ENCODE measurements at places on chromosomes 7 and 10.

DNA sequence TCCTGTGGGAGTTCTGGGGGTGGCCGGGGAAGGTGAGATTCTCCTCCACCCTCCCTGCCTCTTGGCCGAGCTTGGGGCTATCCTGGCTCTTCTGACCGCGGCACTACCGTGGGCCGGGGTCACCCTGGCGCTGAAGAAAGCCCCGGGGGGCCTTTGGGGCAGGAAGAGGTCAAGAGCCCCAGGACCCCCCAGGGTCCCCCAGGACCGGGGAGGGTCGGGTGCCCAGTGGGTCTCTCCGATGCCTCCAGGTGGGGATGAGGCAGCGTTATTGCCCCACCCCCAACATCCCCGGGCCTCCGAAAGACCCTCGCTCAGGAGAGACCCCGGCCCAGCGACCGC is 439 bp upstream of the KNDC1 start:
- DNase-seq, result no peak

GRCh38 chr7:48806731-48807130 is 117.6 kb upstream of the CDC14C start:
- DNase-seq, result no peak

DNA sequence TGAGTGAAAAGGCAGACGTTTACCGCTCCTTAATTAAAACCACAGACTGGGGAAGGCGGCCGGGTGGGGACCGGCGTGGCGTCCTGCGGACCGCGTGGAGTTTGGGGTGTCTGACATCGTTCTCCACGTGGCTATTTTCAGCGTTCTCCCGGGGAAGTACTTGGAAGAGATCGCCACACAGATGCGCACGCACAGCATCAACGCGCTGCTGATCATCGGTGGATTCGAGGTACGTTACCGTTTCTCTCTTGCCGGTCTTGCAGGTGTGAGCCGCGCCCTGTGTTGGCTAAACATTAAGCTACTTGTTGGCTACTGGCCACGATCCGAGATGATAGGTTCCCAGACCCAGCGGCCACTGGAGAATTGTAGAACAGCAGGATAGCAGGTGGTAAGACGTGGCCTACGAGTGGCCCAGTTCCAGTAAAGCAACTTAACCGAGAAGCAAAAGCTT is 51.3 kb downstream of the PFKP start:
- DNase-seq, result no peak

GRCh38 chr7:154837622-154838021 is 165.3 kb downstream of the PAXIP1 start:
- DNase-seq, result no peak

- no peak for DNase-seq
Measured at GRCh38 chr10:72424561-72424960, 69.8 kb upstream of the DNAJB12 start.

DNA sequence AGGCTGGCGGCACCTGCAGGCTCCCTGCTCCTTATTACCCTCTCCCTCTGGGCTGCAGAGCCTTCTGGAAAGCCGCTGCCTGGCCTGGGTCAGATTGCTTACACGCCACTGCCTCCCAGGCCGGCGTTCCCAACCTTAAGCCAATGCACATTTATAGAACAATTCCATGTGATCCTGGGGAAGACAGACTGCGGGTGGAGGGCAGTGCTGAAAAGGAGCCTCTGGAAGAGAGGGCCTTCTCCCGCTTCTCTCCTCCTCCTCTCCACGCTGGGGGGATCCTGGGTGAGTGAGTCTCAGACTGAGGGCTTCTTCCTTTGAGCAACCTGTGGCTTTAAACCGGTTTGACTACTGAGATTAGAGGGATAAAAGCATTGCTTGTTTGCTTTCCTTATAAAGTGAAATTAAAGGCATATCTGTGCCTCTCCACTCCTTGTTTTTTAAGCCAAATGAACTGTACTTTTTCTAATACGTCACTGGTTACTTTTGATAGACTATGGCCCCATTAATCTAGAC is 5.5 kb downstream of the TACC2 start:
- no peak for DNase-seq

GRCh38 chr7:129266181-129266580 is 41.4 kb downstream of the AHCYL2 start:
- no peak for DNase-seq

GRCh38 chr7:3482147-3482921 is 181.3 kb downstream of the SDK1 start:
- DNase-seq, result no peak

DNA sequence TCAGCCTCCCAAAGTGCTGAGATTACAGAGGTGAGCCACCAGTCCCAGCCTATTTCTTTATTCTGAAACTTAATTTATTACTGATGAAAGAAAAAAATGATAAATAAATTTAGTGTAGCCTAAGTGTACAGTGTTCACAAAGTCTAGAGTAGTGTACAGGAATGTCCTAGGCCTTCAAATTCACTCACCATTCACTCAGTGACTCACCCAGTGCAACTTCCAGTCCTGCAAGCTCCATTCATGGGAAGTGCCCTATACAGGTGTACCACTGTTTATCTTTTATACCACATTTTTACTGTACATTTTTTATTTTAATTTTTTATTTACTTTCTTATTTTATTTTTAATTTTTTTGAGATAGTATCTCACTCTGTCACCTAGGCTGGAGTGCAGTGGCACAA is 12.2 kb downstream of the MRLN start:
- DNase-seq, result no peak

GRCh38 chr10:101001659-101002035 is 2.0 kb downstream of the LZTS2 start:
- DNase-seq, result no peak

DNA sequence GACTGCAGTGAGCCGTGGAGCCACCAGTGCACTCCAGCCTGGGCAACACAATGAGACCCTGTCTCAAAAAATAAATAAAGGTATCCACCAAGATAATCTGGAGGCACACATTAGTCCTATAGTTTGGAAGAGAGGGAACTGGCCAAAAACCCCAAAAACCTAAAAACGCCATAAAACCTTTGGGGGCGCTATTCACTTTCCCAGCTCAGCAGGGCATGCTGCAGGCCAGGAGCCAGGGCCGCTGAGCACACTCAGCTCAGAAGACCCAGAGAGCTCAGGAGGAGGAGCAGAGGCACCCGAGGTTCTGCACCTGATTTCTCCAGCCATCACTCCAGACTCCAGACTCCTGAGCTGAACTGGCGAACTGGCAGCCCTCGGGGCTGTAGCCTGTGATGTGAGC is 167.2 kb upstream of the IMMP2L start:
- DNase-seq, result no peak

DNA sequence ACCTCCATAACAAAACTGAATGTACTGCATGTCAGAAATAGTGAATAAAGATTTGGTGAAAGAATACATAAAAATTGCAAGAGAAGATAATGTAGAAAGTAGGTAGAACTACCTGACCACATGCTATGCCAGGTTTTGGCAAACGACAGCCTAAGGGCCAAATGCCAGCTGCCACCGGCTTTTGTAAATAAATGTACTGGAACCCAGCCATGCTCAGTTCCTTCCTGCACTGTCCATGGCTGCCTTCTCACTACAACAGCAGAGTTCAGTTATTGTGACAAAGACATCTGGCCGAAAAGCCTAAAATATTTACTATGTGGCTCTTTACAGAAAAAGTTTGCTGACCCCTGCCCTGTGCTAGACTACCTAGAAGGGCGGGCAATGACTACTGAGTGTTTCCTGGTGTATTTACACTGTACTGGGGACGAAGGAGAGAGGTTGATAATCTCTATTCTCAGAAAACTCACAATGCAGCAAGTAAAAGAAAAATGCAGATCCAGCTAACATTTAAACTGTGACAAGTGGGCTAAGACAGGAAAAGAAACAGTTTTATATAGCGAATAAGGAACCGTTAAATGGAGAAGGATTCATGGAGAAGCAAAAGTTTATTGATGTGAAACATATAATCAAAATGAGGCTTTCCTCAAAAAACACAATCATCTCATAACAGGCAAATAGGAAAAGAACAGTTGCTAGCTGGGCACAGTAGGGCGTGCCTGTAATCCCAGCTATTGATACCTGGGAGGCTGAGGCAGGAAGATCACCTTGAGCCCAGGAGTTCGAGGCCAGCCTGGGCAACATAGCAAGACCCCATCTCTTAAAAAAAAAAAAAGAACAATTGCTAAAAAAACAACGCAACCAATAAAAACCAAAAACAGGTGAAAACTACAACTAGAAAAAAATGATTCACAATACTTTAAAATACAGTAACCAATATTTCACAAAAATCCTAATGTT is 13.7 kb downstream of the KIN start:
- no peak for DNase-seq

- no peak for DNase-seq
Measured at GRCh38 chr7:114671563-114672123, 250.3 kb upstream of the MDFIC start.

DNA sequence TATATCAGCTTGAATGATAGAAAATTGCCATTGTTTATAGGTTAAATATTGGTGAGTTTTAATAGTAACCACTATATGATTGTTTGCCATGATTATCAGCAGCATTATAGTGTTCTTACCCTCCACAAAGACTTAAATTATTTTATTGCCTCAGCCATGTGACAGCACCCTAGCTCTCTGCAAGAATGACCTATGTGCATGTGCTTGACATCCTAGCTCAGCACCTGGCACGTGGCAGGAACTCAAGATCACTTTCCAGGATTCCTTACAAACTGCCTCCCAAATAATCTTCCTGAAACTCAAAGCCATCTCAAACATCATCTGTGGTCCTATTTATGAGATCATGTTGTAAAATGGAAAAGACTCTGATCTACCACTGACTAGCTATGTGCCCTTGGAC is 68.1 kb upstream of the ANKRD30A start:
- no peak for DNase-seq

DNA sequence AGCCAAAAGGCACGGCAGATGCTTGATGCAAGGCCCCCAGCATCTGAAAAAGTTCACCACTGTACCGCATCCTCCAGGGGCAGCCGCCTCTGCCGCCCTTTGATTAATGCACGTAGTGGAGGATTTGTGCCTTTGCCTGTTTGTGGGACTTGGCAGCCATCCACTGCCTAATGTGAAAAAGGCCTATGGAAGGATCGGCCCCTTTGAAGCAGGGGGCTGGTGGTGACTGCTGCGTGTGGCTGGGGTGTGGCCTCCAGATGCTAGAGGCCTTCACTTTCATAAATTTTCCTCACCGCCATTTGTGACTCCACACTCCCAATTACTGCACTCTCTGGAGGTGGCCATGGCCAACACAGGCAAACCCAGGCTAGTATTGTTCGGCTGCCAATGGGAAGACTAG is 226.0 kb downstream of the BMPER start:
- DNase-seq, result no peak

DNA sequence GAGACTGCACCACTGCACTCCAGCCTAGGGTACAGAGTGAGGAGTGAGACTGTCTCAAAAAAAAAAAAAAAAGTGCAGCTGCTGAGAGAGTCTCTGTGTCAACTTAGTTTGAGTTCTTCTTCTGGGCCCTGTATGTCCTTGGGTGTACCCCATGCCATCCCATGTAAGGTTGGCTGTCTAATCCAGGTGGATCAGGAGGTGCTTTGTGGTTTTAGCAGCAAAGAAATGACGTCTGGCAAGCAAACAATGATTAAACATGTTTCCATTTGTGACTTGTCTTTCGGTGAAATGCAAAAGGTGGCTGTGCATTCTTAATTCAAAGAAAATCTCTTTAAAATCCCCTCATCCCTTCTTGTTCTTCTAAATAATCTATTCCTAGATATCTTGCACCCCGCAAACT is 255.9 kb downstream of the ANKRD30A start:
- DNase-seq, result no peak

DNA sequence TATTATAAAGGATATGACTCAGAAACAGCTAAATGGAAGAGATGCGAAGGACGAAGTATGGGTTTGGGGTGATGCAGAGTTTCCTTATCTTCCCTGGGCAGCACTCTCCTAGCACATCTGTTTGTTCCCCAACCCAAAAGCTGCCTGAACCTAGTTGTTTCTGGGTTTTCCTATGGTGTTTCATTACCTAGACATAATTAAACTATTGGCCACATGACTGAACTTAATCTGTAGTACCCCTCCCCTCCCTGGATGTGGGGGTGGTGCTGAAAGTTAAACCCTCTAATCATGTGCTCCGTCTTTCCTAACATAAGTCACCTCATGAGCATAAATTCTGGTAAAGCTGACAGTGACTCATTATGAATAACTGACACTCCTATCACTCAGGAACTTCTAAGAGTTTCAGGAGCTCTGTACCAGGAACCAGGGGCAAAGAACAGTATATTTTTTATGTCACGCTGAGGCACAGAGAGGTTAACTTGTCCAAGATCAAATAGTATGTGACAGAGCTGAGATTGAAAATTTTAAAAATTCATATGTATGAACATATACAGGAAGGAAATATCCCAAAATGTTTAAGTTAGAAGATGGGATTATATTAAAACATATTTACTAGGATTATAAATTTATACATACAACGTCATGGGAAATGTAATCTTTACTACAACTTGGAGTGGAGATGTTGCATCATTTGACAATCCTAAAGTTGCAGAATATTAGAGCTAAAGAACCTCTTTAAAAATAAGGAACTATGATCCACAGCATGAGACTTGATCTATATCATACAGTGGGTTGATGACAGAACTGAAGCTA is 4.8 kb downstream of the STRIP2 start:
- no peak for DNase-seq

GRCh38 chr7:1541431-1542162 is 11.1 kb downstream of the MAFK start:
- no peak for DNase-seq

GRCh38 chr7:88928276-88928675 is 132.7 kb upstream of the TEX47 start:
- DNase-seq, result no peak

GRCh38 chr7:151850491-151851124 is 26.3 kb downstream of the PRKAG2 start:
- no peak for DNase-seq

- DNase-seq, result no peak
Measured at GRCh38 chr7:1214516-1214915, 18.2 kb upstream of the UNCX start.

DNA sequence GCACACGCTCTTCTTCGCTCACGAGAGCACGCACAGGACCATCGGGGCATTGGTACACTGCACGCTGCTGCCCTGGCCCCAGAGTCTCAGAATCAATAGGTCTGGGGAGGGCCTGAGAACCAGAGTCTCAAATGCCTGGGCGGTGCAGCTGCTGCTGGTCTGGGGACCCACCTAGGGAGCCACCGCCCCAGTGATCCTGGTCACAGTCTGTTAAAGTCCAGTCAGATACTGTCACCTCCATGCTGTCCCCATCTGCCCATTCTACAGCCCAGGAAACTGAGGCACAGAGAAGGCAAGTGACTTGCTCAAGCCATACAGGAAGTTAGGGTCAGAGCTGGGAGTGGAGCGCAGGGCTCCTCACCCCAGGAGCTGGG is 38.0 kb downstream of the ZCCHC24 start:
- no peak for DNase-seq

GRCh38 chr7:151166629-151167196 is 781 bp downstream of the GBX1 start:
- no peak for DNase-seq

DNA sequence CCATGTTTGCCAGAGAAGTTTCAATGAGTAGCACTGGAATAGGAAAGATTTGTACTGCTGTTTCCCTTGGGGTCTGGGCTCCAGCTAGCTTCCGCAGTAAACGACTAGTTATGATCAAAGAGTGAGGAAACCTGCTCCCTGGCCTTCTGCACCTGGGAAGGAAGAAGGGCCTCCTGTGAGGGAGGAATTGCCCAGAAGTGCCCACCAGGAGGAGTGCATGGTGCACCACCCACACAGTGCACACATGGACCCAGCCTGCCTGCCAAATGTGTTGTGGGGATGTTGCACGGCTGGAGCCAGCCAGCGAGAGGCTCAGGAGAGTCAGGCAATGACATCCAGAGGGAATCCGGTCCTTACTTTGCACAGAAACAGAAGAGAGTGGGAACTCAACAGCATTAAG is 27.0 kb upstream of the FAM107B start:
- no peak for DNase-seq

- DNase-seq, result no peak
Measured at GRCh38 chr7:158706273-158706704, 1.7 kb upstream of the NCAPG2 start.

- no peak for DNase-seq
Measured at GRCh38 chr7:158239290-158239981, 348.2 kb downstream of the PTPRN2 start.
